ENCODE measurements at places on chromosomes 1 and 21.

DNA sequence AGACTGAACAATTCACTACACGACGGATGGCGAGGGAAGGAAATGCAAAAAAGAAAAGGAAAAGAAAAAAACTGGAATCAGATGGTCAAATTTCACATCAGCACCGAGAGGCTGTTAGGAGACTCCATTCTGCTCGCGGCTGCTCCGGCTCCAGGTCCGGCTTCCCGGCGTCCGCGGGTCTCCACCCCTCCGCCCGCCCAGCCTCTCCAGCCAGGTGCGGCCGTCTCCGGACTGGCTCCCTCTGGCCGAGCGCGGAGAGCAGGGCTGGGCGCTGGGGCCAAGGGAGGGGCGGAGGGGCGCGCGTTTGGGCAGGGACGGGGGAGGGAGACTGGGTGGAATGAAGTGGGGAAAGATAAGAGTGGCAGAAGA lies 332 bp downstream of the KCNJ6 start:
- no peak for DNase-seq

GRCh38 chr1:187383366-187383765 lies 554.6 kb downstream of the PLA2G4A start:
- DNase-seq, result no peak

DNA sequence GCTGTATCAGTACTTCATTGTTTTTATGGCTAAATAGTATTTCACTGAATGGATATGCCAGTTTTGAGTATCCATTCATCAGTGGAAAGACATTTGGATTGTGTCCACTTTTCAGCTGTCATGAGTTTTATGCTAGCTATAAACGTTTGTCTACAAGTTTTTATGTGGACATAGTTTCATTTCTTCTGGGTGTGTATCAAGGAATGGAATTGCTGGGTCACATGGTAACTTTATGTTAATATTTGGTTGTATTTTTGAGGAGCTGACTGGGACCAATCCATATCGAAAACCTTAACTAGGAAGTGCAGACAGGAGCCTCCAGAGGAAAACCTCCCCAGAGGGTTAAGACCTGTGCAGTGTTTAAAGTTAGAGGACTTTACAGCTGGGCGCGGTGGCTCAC lies 31.8 kb upstream of the DISC1 start:
- no peak for DNase-seq

- no peak for DNase-seq
Measured at GRCh38 chr1:3244927-3245315, 175.9 kb downstream of the PRDM16 start.

GRCh38 chr1:108119500-108119899 lies 80.6 kb downstream of the SLC25A24 start:
- DNase-seq, result no peak

GRCh38 chr1:14968251-14968851 lies 185.2 kb upstream of the TMEM51 start:
- DNase-seq, result no peak

DNA sequence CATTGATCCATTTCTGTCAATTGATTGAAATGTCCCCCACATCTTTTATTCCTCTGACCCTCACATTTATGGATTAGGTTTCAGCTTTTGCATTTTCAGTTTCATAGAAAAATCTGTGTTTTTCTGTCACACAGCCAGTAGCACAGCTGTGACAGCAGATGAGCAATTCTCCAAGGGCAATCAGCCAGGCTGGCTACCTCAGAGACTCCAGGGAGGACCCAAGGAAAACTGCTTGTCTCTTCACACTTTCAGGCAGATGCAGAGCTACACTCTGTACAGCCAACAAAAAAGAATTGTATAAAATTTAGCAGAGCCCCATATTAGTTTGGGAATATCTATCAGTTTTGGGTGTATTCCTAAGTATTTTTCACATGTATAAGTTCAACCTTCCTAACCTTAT lies 257.2 kb downstream of the LRRC7 start:
- DNase-seq, result no peak

DNA sequence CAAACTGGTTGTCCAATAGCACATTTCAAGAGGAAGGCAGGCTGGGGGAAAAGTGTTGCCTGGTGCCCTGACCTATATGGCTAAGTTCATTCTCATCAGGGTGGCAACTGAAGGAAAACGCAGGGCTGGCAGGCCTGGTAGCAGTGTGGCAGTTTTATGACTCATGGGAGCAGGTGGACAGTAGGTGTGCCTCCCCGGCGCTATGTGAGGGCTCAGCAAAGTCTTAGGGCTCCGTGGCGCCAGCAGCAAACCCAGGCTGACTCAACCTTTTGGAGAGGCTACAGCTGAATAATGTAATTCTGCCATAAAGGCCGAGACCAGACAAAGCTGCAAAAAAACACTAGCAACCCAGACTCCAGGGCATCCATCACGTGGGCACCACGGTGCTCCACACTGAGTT lies 23.6 kb downstream of the GADD45A start:
- DNase-seq, result no peak

DNA sequence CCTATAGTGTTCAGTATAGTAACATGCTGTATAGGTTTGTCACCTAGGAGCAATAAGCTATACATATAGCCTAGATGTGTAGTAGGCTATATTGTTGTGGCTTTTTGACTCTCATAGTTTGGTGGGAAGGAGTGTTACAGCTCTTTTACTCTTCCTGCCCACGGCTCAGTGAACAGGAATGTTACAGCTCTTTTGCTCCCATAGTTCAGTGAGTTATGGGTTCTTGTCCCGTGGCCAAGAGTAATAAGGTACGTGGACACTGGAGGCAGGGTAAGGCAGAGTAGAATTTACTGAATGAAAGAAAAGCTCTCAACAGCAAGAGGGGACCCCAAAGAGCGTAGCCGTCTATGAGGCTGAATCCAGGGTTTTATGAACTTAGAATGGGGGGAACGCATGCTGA lies 734.3 kb downstream of the ADGRL2 start:
- DNase-seq, result no peak

DNA sequence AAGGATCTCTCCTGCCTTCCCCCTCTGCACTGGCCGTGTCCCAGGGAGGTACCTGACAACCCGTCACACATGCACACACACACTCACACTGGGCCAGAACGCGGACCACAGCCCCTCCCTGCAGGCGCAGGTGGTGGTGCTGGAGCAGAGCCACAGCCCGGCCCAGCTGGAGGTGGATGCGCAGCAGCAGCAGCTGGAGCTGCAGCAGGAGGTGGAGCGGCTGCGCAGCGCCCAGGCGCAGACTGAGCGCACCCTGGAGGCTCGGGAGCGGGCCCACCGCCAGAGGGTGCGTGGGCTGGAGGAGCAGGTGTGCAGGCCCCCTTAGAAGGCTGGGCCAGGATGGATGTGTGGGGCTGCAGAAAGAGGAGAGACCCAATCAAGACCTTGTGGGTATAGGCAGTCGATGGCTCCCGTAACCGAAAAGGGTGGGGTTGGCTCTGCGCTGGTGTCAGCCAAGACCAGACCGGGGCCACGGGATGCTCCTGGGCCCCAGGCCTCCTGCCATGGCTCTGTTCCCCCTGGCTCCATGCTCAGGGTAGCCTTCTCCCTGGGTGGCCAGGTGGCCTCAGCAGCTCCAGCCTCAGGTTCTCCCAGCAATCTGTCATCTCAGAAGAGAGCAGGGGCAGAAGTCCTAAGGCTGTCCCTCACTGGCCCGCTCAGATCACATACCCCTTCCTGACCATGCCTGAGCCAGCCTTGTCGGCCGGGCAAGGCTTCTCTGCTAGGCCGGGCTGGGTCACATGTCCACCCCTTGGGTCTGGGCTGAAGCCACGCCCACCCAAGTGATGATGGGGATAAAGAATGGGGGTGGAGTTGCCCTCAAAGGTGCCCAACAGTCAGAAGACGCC lies 8.9 kb downstream of the MFAP2 start:
- no peak for DNase-seq

- no peak for DNase-seq
Measured at GRCh38 chr1:67335411-67335810, 27.7 kb downstream of the IL12RB2 start.

- DNase-seq, result no peak
Measured at GRCh38 chr1:17212009-17212408, 7.1 kb downstream of the PADI1 start.

GRCh38 chr21:42598159-42598735 lies 55.2 kb upstream of the PDE9A start:
- DNase-seq, result no peak

DNA sequence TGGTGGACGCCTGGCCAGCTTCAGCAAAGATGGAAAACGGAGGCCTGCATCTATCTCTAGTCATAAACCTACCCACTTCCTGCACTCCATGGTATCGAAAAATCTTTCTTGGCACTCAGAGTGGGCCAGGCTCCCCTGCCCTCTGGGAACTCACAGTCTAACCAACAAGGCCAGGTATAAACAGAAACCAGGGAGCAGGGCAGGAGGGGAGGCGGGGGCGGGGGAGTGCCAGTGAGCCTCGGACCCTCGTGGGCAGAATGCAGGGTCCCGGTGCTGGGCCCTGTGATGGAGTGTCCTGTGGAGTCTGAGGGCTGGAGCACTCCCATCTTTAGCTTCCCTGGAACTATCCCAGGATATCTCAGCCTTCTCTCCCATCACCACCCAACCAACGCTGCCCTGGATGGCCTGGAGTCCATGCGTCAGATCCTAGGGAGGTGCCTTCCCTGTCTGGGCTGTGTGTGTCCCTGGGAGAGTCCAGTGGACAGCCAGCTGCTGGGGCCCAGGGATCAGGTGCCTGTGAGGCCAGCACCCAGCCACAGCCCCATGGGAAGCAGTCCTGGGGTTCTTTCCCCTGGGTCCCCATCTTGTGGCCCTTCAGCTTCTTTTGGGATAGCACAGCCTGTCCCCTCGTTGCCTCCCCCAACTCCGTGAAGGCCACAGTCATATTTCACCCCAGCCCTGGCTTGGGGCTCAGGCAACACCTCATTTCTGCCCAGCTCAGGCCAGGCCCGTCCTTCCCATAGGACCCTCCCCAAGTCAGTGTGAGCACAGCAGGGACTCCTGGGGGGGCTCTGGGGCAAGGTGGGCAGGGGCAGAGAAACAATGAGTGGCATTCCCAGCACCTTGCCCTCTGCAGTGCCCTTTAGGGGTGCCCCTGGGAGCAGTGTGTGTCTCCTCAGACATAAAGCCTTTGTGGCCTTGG lies 1.1 kb upstream of the EPS8L3 start:
- DNase-seq, result no peak

- DNase-seq, result no peak
Measured at GRCh38 chr1:206685769-206686477, 1.2 kb downstream of the MAPKAPK2 start.

DNA sequence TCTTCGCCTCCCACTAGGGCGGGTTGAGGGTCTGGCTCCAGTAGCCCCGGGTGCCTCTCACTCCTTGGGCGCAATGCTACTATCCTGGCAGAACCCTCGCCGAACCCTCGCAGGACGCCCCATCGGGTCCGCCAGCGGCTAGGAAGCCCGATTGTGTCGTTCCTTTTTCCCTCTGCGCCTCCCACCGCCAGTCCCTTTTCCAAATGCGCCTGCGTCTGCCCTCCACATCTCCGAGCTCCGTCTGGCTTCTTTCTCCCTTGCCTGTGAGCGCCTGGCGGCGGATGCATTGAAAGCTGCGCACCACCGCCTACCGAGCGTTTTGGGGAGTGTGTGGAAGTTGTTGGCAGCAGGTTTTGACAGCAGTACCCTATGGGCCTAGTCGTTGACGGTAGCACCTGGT lies 1.0 kb upstream of the DIRAS3 start:
- no peak for DNase-seq

- no peak for DNase-seq
Measured at GRCh38 chr1:29732453-29732852, 496.1 kb downstream of the PTPRU start.

Measured in activated T-helper 9 cell treated with anti-CD3 and anti-CD28 coated beads, Interleukin-2, amount 50 U/mL, for 16 hours (primary cell).